ENCODE measurements at places on chromosomes 2 and 18.
A peak's percentile ranks its signal among the peaks of the same experiment; 100 is the strongest.

GRCh38 chr2:202541137-202541536 lies 93.6 kb upstream of the FAM117B start:
- peak; percentile 50 for DNase-seq

DNA sequence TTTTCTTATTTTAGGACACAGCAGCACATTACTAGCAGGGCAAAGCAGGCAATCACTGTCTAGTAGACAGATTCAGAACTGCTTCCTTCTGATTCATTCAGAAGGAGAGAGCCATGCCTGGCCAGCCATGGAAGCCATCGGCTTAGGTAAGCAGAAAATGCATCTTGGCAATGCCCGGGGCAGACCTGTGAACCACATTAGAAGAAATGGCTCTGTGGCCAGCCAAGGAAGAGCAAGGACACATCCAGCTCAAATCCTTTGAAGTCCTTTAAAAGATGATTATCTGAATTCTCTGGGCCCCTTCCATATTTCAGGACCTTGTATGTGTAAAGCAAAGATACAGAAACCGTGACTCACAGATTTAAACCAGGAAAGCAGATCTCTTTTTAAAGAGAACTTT lies 227.4 kb downstream of the PID1 start:
- DNase-seq: no peak

- DNase-seq: no peak
These were observed 109.8 kb downstream of the STK39 start for GRCh38 chr2:168137510-168138180.

- DNase-seq: peak; percentile 67
These were observed 23.9 kb upstream of the CCDC68 start for GRCh38 chr18:54983041-54983686.

DNA sequence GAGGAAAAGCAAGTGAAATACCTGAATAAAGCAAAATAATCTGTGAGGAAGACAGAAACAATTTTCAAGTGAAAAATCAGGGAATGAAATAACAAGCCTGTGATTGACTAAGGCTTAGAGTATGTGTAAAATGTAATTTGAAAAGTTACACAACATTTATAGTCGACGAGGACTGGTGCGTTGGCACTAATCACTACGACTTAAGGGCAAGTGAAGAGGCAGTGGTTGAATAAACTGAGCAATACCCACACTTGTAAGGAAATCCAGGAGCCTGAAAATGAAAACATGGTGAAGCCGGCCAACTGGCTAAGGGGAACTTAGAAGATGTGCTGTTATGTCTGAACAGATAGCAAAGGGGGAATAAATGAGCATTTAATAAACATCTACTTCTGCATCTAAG lies 13.4 kb downstream of the DOK1 start:
- no peak for DNase-seq

DNA sequence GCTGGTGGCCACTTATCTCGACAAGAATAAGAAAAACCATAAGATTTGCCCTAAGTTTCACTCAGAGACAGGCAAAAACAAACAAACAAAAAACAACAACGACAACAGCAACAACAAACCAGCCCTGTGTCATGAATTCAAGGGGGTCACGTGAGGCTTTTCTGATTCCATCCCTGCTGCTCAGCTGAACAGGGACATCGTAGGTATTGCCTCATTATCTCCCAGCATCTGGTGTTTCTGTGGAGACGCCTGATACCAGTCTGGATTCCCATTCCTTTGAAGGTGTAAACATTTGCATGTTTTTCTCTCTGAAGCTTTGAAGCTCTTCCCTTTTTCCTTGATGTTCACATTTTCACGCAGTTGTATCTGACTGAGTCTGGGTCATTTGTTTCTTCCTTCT lies 117.4 kb downstream of the KCNF1 start:
- no peak for DNase-seq

GRCh38 chr2:133581010-133581760 lies 12.9 kb upstream of the NCKAP5 start:
- peak; percentile 4 for DNase-seq

GRCh38 chr2:143123911-143124310 lies 5.3 kb upstream of the ARHGAP15 start:
- DNase-seq: no peak

- no peak for DNase-seq
These were observed 29.6 kb downstream of the RHOB start for GRCh38 chr2:20476481-20476880.

DNA sequence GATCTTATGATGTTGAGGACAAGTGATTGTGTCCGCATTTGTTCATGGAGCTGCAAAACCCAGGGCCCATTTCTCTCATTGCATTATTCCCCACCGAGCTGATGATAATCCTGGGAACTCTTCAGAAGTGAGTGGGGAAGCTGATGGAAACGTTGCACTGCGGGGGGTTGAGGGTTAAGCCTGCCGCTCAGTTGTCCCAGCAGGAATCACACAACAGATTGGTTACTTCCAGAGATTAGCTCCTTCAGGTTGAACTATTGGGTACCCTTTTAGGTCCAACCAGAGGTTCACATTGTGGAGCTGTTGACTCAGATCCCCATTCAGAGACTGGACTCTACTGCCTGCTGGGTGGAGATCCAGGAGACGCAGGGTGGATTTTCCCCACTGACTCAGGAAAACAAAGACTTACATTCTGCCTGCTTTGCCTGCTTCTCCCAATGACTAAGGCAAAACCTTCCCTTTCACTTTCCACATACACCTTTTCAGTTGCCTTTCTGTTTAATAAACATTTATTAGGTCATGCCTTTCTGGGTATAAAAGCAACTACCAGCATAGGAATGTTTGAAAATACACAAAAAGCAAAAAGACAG lies 286.4 kb downstream of the TXNL1 start:
- DNase-seq: no peak

DNA sequence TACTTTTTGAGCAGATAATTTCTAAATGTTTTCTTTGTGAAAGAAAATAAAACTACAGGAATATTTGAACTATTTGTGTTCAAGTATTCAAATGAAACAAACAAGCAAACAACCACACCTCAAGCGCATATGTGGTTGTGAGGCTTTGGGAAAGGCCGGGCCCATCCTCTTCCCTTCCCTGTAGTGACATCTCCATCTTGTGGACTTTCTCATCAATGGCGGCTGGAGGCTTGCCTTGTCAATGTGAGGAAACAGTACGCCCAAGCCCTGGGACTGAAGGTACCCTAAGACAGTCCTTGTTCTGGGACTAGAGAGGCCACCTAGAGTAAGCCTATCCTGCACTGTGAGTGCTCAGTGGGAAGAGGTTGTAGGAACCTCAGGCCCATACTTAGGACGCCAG lies 166.8 kb downstream of the TPGS2 start:
- no peak for DNase-seq

GRCh38 chr2:225534697-225535096 lies 135.2 kb downstream of the NYAP2 start:
- no peak for DNase-seq

- peak; percentile 52 for DNase-seq
These were observed 91.5 kb upstream of the TMEFF2 start for GRCh38 chr2:192286093-192286701.

DNA sequence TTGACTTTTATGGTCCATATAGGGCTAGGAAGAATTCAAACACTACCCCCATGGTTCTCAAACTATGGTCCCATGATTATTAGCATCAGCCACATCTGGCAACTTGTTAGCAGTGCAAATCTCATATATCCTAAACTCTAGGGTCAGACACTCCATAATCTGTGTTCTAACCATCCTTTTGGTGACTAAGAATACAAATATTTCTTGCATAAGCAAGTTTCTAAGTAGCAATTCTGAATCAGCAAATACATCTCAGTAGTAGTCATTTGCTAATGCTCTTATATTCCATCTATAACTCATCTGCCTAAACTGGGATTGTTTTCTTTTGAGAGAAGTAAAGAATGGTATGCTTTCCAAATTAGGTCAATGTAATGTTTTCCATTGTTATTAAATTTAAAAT lies 447.3 kb downstream of the TMX3 start:
- no peak for DNase-seq

GRCh38 chr2:45681675-45682074 lies 30.2 kb downstream of the PRKCE start:
- DNase-seq: no peak

GRCh38 chr18:25086876-25087275 lies 265.1 kb downstream of the ZNF521 start:
- DNase-seq: no peak

Data from NCI-H1092 treated with DMSO at 0.1 percent for 48 hours (cell line).